ENCODE measurements at places on chromosomes 5 and 9.

GRCh38 chr9:113823421-113823820 lies 52.7 kb upstream of the ZNF618 start:
- H3K36me3 ChIP-seq, result no peaks in the 10 kb centered on the region
- peaks cover 21% of the 10 kb centered on the region for H3K27me3 ChIP-seq
- DNase-seq, result no peak
- H3K4me3 ChIP-seq, result no peak overlapping the region
- H3K4me1 ChIP-seq, result no peaks in the 10 kb centered on the region

DNA sequence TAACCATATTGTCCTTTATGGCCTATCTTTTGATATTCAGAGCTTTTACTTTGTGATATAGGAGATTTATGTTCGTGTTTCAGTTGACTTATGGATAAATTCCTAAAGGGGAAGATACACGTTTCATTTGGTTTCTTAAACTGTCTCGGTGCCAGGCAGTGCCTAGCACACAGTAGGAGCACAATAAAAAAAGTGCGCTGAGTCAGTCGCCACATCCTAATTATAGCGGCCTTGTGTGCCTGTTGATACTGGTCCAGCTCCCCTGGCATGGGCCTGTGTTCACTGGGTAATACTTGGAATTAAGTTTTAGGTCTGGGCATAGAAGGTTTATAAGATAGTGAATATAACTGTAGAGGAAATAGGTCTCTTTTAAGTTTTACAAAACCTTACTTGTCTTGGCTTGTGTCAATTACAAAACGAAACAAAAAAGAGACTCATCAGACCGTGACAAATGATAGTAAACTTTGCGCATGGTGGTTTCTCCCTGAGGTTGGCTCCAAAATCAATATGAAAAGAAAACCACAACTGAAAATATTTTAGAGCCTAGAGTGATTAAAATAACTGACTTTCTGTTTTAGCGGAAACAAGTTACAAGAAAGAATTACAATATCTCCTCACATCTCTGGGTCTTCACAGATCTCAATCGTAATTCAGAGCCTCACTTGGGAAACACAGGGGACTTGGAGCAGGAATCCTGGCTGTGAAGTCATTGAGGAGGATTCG lies 84.8 kb downstream of the MVB12B start:
- H3K4me1 ChIP-seq, result peaks cover 25% of the 10 kb centered on the region
- H3K27ac ChIP-seq, result no peak overlapping the region
- H3K27me3 ChIP-seq, result no peaks in the 10 kb centered on the region
- DNase-seq, result no peak
- no peaks in the 10 kb centered on the region for H3K36me3 ChIP-seq

DNA sequence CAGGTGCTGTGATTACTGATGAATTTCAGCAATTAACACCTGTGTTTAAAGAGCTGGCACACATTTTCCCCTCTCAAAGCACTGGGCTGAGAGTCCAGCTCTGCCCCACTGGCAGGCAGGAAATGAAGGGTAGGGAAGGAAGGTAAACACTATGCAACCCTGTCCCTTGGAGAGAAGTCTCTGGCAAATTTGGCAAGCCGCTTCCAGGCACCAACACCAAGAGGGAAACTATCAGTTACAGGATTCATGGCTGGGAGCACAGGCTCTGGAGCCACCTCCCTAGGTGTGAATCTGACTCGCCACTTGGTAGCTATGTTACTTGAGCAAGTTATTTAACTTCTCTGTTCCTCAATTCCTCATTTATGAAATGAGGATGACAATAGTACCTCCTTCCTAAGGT lies 3.3 kb downstream of the ANKS6 start:
- peaks cover 48% of the 10 kb centered on the region for H3K4me1 ChIP-seq
- H3K27ac ChIP-seq, result no peak overlapping the region

- peaks cover 20% of the 10 kb centered on the region for H3K4me1 ChIP-seq
- H3K4me3 ChIP-seq, result no peak overlapping the region
- no peaks in the 10 kb centered on the region for H3K36me3 ChIP-seq
- DNase-seq, result no peak
- no peak overlapping the region for H3K27ac ChIP-seq
- no peaks in the 10 kb centered on the region for H3K27me3 ChIP-seq
Measured at GRCh38 chr5:173704615-173705511, 88.4 kb upstream of the BOD1 start.

- no peak overlapping the region for H3K4me3 ChIP-seq
- H3K36me3 ChIP-seq, result 0 out of 2 replicates have a peak, but pooled peaks cover 3% of the 10 kb centered on the region
- DNase-seq, result no peak
- H3K27me3 ChIP-seq, result no peaks in the 10 kb centered on the region
- H3K27ac ChIP-seq, result no peak overlapping the region
- no peaks in the 10 kb centered on the region for H3K4me1 ChIP-seq
Measured at GRCh38 chr5:134122530-134122929, 8.0 kb downstream of the TCF7 start.

- no peaks in the 10 kb centered on the region for H3K4me1 ChIP-seq
- H3K27ac ChIP-seq, result no peak overlapping the region
- H3K27me3 ChIP-seq, result peaks cover 55% of the 10 kb centered on the region
- peaks cover 11% of the 10 kb centered on the region for H3K36me3 ChIP-seq
- no peak for DNase-seq
- H3K4me3 ChIP-seq, result no peak overlapping the region
Measured at GRCh38 chr9:14710804-14711203, 11.7 kb downstream of the CER1 start.

GRCh38 chr5:90982576-90982975 lies 400.5 kb downstream of the ARRDC3 start:
- H3K36me3 ChIP-seq, result peaks cover 6% of the 10 kb centered on the region
- H3K4me1 ChIP-seq, result no peaks in the 10 kb centered on the region
- H3K27ac ChIP-seq, result peak overlapping the region; percentile 18
- no peak overlapping the region for H3K4me3 ChIP-seq
- DNase-seq, result no peak
- no peaks in the 10 kb centered on the region for H3K27me3 ChIP-seq

GRCh38 chr9:87826331-87826730 lies 56.3 kb upstream of the SPATA31E1 start:
- no peaks in the 10 kb centered on the region for H3K36me3 ChIP-seq
- peaks cover 13% of the 10 kb centered on the region for H3K4me1 ChIP-seq
- DNase-seq, result no peak
- 0 out of 2 replicates have a peak, but pooled peaks cover 3% of the 10 kb centered on the region for H3K27me3 ChIP-seq

- H3K4me3 ChIP-seq, result no peak overlapping the region
- peak overlapping the region; percentile 30 for H3K27ac ChIP-seq
- peaks cover 9% of the 10 kb centered on the region for H3K4me1 ChIP-seq
- no peaks in the 10 kb centered on the region for H3K27me3 ChIP-seq
- peak; percentile 66 for DNase-seq
Measured at GRCh38 chr9:123401879-123402513, 46.0 kb downstream of the CRB2 start.

DNA sequence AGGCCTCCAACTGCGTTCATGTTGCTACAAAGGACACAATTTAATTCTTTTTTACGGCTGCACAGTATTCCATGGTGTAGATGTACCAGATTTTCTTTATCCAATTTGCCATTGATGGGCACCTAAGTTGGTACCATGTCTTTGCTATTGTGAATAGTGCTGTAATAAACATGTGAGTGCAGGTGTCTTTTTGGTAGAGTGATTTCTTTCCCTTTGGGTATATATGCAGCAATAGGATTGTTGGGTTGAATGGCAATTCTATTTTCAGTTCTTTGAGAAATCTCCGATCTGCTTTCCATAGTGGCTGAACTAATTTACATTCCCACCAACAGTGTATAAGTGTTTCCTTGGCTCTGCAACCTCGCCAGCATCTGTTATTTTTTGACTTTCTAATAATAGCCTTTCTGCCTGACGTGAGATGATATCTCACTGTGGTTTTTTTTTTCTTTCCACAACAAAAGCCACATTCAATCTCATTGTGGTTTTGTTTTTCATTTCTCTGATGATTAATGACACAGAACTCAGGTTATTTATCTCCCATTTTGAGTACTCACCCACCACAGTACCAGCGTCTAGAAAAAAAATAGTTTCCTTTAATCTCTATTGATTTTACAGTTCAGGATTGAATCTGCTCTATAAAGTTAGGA lies 21.9 kb downstream of the ARRDC3 start:
- H3K27me3 ChIP-seq, result no peaks in the 10 kb centered on the region
- no peaks in the 10 kb centered on the region for H3K36me3 ChIP-seq
- H3K4me1 ChIP-seq, result peaks cover 21% of the 10 kb centered on the region
- DNase-seq, result no peak
- H3K27ac ChIP-seq, result no peak overlapping the region
- H3K4me3 ChIP-seq, result no peak overlapping the region

DNA sequence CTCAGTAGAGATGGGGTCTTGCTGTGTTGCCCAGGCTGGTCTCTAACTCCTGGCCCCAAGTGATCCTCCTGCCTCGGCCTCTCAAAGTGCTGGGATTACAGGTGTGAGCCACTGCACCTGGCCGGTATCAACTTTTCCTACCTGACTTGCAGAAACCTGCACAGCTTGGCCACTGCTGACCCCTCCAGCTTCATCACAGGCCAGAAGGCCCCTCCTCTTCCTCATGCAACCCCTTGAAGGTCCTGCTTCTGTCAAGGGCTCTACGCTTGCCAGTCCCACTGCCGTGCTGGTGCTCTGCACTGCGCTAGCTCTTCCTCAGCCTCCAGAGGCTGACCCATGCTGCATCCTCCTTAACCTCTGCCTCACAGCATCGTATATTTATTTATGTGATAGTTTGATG lies 32.5 kb upstream of the RNU6ATAC start:
- DNase-seq, result no peak
- H3K4me3 ChIP-seq, result no peak overlapping the region
- no peak overlapping the region for H3K27ac ChIP-seq
- no peaks in the 10 kb centered on the region for H3K36me3 ChIP-seq

- H3K27me3 ChIP-seq, result no peaks in the 10 kb centered on the region
- peak overlapping the region; percentile 50 for H3K4me3 ChIP-seq
- peaks cover 15% of the 10 kb centered on the region for H3K36me3 ChIP-seq
- no peak for DNase-seq
- peak overlapping the region; percentile 94 for H3K27ac ChIP-seq
Measured at GRCh38 chr9:37191403-37192089, 71.2 kb downstream of the ZCCHC7 start.

GRCh38 chr5:2505217-2505616 lies 246.3 kb downstream of the IRX2 start:
- H3K36me3 ChIP-seq, result peaks cover 8% of the 10 kb centered on the region
- no peak overlapping the region for H3K4me3 ChIP-seq
- DNase-seq, result peak; percentile 39
- H3K27me3 ChIP-seq, result no peaks in the 10 kb centered on the region

GRCh38 chr9:111197256-111197655 lies 132.8 kb downstream of the OR2K2 start:
- H3K27me3 ChIP-seq, result no peaks in the 10 kb centered on the region
- H3K4me3 ChIP-seq, result no peak overlapping the region
- H3K36me3 ChIP-seq, result peaks cover 17% of the 10 kb centered on the region
- H3K27ac ChIP-seq, result no peak overlapping the region
- peaks cover 8% of the 10 kb centered on the region for H3K4me1 ChIP-seq
- no peak for DNase-seq

- H3K4me3 ChIP-seq, result no peak overlapping the region
- DNase-seq, result no peak
- H3K27me3 ChIP-seq, result no peaks in the 10 kb centered on the region
Measured at GRCh38 chr5:39478863-39479262, 54.1 kb upstream of the DAB2 start.

- H3K27ac ChIP-seq, result no peak overlapping the region
- H3K4me3 ChIP-seq, result no peak overlapping the region
- H3K4me1 ChIP-seq, result peaks cover 5% of the 10 kb centered on the region
Measured at GRCh38 chr9:117681888-117682287, 22.3 kb upstream of the TLR4 start.

GRCh38 chr5:4374866-4375265 lies 765.3 kb upstream of the ADAMTS16 start:
- no peaks in the 10 kb centered on the region for H3K27me3 ChIP-seq
- no peak overlapping the region for H3K4me3 ChIP-seq
- H3K4me1 ChIP-seq, result peaks cover 2% of the 10 kb centered on the region
- no peak for DNase-seq
- no peak overlapping the region for H3K27ac ChIP-seq

- DNase-seq, result no peak
- H3K4me3 ChIP-seq, result no peak overlapping the region
- no peaks in the 10 kb centered on the region for H3K27me3 ChIP-seq
- H3K27ac ChIP-seq, result peak overlapping the region; percentile 5
Measured at GRCh38 chr5:142644640-142645361, 41.1 kb downstream of the FGF1 start.

- H3K27me3 ChIP-seq, result no peaks in the 10 kb centered on the region
- no peaks in the 10 kb centered on the region for H3K36me3 ChIP-seq
- no peak overlapping the region for H3K27ac ChIP-seq
- H3K4me1 ChIP-seq, result no peaks in the 10 kb centered on the region
- no peak overlapping the region for H3K4me3 ChIP-seq
Measured at GRCh38 chr5:143495110-143495509, 91.6 kb upstream of the NR3C1 start.

DNA sequence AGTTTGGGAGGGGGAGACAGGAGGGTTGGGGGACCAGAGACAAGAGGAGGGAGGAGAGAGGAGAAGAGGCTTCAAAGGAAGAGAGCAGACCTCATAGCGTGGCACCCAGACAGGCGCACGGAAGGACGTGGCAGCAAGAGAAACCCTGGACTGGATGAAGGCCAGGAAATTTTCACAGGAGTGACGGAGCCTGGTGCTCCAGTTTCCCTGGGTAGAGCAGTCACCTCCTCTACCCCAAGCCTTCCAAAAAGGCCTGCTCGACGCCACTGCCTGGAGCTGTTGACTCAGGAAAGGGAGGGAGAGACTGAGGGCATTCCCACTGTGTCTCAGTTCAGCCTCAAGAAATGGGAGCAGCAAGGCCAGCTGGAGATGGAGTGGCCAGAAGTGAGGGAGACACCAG lies 19.3 kb downstream of the AK8 start:
- no peak for DNase-seq
- peaks cover 14% of the 10 kb centered on the region for H3K4me1 ChIP-seq
- no peaks in the 10 kb centered on the region for H3K36me3 ChIP-seq
- no peaks in the 10 kb centered on the region for H3K27me3 ChIP-seq
- H3K27ac ChIP-seq, result no peak overlapping the region

DNA sequence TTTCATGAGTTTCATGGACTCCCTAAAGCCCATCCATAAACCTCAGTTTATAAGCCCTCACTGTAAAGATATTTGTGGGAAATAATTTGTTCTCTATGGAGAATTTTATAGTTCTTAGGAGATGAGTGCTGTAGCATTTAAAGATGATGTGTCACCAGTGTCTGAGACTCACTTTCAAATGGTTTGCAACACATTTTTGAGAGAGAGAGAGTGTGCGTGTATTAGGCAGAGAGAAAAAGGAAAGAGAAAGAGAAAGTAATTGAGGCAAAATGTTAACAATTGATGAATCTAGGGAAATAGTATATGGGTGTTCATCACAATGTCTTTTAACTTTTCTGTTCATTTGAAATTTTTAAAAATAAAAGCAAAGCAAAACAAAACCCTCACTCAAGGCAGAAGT lies 479.0 kb downstream of the ZSWIM6 start:
- no peak overlapping the region for H3K4me3 ChIP-seq
- H3K36me3 ChIP-seq, result no peaks in the 10 kb centered on the region
- no peak for DNase-seq
- H3K27me3 ChIP-seq, result no peaks in the 10 kb centered on the region
- H3K27ac ChIP-seq, result no peak overlapping the region
- peaks cover 5% of the 10 kb centered on the region for H3K4me1 ChIP-seq

GRCh38 chr9:89001917-89002540 lies 10.8 kb downstream of the S1PR3 start:
- peaks cover 13% of the 10 kb centered on the region for H3K4me1 ChIP-seq
- no peak overlapping the region for H3K4me3 ChIP-seq
- H3K27ac ChIP-seq, result no peak overlapping the region
- no peaks in the 10 kb centered on the region for H3K27me3 ChIP-seq
- DNase-seq, result no peak
- H3K36me3 ChIP-seq, result no peaks in the 10 kb centered on the region
